NCI-H1930 (cell line): ENCODE measurements at places on chromosomes 13 and 19.

GRCh38 chr13:43792076-43792881 is 5.5 kb upstream of the ENOX1 start:
- no peak for DNase-seq

GRCh38 chr19:34120846-34121639 is 51.3 kb upstream of the LSM14A start:
- peak; percentile 15 for DNase-seq

DNA sequence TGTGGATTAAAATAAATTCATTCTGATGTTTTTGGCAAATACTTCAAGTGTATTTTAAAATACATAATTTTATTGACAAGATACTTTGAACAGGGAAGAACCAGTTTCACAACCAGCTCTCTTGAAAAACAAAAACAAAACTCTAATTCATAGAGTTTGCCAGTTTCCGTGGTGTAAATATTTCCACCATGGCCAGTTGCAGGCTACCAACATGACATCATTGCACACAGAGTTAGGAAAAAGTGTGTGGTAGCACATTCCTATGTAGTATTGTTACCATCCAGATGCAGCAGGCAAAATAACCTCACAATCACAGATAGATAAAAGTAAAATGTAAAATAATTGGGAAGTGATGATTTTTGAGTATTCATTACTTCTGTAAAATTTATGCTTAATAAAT is 7.7 kb upstream of the RNF113B start:
- no peak for DNase-seq

GRCh38 chr19:31356587-31357314 is 7.5 kb upstream of the TSHZ3 start:
- DNase-seq = no peak

- DNase-seq = no peak
Observed at GRCh38 chr19:16226184-16226591, 28.5 kb downstream of the AP1M1 start.

DNA sequence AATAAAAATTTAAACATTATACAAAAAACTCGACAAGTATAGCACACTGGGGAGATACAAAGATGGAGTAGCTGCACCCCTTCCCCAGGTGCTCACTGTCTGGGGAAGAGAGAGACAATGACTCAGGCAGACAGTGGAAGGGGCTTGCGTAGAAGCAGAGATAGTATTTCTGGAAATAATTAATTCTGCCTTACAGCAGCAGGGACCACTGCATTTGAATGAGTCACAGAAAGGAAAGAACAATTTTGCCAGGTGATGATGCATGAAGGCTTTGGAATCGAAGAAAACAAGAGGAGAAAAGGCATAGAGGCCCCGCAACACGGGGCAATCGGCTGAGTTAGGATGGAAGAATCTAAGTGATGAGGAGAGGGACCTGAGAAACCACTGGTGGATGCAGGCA is 447.4 kb downstream of the EFNB2 start:
- DNase-seq = peak; percentile 32

DNA sequence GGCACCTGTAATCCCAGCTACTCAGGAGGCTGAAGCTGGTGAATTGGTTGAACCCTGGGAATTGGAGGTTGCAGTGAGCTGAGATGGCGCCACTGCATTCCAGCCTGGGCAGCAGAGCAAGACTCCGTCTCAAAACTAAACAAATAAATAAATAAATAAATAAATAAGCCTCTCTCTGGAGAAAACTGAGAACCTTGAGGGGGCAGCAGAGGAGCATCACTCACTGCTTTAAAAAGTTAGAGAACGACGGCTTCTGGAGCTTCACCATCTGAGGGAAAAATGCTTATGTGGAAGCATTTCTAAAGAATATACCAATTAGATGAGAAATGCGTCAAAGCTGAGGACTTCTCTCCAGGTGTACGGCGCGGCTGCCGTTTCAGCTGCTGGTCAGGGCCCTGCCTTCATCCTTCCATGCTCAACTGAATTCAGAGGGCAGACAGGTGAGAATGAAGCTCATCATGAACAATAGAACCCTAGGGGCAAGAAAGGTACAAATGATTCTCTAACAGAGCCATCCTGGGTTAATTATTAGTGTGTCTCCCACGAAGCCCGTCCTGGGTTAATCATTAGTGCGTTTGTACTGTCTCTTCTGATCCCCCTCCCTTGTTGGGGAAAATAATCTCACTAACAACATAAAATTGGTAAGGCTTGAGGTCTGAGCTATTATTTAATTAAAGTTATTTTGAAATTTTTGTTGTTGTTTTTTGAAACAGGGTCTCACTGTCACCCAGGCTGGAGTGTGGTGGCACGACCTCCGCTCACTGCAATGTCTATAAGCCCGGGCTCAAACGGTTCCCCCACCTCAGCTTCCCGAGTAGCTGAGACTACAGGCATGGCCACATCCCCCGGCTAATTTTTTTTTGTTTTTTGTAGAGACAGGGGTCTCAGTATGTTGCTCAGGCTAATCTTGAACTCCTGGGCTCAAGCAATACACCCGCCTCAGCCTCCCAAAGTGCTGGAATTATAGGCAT is 80.1 kb downstream of the IPO5 start:
- DNase-seq = no peak

DNA sequence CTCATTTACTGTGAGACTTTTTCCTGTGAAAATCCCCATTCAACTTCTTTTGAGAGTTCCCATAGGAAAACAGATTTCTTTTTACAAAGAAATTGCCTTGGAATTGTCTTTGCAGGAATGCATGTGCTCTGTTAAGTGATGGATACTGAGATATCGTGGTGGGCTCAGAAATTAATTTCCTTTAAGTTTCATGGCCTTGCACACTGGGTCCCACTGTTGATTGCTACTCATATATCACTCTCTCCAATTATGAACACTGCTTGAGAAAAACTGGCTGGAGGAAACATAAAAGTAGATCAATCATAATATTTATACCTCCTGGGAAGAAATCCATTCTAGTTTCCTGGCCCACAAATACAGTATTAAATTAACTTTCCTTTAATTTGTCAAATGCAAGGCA is 131.3 kb downstream of the OXGR1 start:
- DNase-seq = no peak

DNA sequence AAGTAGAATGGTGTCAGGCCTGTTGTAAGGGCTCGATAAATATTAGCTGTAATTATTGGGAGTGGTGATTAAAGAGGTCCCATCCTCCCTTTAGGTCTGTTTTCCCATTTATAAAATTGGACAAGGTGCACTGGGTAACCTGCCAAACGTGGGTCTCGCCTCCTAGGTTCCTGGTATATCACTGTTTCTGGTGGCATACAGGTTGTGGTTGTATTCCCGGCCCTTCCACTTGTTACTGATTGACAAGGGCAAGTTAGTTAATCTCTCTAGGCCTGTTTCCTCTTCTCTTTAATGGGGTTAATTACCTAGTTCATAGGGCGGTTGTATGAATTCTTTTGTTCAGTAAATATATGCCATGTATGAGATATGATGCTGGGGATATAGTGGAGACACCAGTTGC is 1.5 kb downstream of the PPP2R1A start:
- no peak for DNase-seq

DNA sequence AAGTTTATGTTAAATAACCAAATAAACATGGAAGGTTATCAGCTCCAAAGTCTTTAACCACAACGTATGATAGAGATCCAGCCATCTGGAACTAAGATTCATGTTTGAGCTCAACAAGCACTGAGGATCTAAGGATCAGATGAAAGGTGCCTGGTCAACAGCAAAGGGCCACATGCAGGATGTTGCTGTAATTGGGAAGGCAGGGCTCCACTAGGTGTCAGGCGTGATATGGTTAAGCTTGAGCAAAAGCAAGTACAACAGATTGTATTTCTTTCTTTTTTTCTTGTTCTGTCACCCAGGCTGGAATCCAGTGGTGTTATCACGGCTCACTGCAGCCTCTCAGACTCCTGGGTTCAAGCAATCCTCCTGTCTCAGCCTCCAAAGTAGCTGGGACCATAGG is 12.0 kb downstream of the EBPL start:
- DNase-seq = no peak

DNA sequence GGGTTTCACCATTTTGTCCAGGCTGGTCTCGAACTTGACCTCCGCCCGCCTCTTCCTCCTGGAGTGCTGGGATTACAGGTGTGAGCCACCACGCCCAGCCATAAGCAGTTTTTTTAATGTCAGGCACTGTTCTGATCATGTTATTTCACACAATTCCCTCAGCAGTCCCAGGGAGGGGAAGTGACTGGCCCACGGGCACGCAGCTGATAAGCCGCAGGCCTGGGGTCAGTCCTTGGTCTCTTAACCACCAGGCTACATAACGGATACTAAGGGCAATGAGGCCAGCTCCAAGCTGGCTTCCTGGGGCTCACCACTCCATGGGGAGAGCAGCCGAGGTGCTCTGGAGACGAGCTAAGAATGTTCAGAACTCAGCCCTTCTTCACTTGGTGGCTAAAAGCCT is 13.5 kb downstream of the BRSK1 start:
- no peak for DNase-seq

DNA sequence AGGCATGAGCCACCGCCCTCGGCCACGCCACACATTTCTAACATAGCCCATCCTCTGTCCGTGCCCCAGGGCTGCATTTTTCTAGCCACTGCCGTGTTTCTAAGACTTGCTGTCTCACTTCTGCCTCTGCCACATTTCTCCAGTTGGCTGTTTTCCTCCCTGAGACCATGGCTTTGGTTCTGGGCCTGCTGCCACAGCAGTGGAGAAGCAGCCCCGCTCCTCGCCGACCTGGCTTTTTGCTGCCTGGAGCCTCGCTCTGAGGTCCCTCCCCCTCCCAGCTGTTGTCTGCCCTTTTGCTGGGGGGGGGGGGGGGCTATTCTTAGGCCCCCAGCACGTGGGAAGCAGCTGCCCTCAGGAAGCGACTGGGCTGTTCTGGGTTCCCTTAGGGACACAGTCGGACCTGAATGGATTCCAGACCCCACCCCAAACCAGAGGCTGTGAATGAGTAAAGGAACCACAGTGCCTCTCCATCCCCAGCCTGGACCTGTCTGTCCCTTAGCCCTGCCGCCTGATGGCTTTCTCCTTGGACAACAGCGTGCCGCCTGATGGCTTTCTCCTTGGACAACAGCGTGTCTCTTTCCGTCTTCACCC is 3.3 kb downstream of the GYS1 start:
- no peak for DNase-seq

DNA sequence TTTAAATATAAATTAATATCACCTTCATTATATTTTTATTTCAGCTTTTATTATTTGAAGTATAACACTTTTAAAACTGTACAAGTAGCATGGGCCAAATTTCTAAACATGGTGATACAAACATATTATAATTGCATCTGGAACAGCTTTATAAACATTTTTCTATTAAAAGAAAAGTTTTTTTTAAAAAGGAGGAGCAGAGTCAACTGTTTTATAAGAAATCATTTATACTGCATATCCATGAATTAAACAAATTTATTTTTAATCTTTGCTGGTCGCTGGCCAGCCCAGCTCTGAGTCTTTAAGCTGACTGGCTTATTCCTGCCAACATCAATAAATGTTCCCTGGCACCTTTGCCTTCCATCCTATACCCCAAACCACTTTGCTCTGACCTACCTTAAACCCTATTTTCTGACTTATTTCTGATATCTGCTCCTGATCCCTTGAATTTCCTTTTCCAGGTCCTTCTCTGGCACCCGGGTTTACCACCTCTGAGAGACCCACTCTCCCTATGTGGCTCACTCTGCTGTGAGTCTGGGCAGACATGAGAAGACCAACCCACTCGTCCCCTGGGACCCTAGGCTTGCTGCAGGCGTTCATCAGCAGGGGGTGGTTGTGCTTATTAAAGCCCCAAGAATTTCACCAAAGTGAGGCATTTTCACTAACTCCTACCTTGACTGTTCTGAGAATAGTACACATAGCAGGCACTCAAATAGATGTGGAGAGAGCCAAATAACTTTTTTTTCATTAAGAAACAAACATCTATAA is 220.3 kb downstream of the KLF12 start:
- DNase-seq = no peak
